ENCODE measurements at places on chromosomes 16 and 17.

GRCh38 chr17:35052780-35053179, 10.7 kb downstream of the RFFL start:
- DNase-seq: no peak

- DNase-seq: no peak
These were observed 7.5 kb upstream of the KCNG4 start for GRCh38 chr16:84247331-84247730.

DNA sequence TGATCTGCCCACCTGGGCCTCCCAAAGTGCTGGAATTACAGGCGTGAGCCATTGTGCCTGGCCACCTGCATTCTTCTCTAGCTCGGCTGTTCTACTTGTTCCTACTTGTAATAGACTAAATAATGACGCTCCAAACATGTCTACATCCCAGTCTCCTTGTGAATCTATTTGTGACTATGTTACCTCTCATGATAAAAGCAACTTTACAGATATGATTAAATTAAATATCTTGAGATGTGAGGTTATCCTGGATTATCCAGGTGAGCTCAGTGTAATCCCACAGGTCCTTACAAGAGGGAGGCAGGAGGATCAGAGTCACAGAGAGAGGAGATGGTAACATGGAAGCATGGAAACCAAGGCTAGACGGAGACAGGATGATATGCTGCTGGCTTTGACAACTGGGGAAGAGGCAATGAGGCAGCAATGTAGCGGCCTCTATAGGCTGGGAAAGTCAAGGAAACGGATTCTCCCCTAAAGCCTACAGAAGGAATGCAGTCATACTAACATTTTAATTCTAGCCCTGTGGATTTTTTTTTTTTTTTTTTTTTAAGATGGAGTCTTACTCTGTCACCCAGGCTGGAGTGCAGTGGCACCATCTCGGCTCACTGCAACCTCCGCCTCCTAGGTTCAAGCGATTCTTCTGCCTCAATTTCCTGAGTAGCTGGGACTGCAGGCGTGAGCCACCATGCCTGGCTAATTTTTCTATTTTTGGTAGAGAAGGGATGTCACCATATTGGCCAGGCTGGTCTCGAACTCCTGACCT, 5.0 kb upstream of the LASP1 start:
- DNase-seq: peak; percentile 11

GRCh38 chr17:18300725-18301480, 13.9 kb downstream of the TOP3A start:
- DNase-seq: no peak

DNA sequence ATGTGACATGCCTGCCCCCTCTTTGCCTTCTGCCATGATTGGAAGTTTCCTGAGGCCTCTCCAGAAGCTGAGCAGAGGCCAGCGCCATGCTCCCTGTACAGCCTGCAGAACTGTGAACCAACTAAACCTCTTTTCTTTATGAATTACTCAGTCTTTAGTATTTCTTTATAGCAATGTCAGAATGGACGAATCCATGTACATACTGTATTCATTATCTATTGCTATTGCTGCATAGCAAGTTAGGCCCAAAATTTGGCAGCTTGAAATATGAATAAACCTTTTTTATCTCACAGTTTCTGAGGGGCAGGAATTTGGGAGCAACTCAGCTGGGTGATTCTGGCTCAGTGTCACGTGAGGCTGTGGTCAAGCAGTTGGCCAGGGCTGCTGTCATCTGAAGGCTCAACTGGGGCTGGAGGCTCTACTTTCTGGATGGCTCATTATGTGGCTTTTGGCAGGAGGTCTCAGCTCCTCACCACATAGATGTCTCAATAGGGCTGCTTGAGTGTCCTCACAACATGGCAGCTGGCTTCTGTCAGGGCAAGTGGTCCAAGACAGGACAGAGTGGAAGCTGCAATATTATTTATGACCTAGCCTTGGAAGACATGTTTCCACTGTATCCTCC, 40.0 kb downstream of the SOCS1 start:
- DNase-seq: no peak

- DNase-seq: no peak
These were observed 7.4 kb downstream of the CDC42EP4 start for GRCh38 chr17:73304438-73304837.

DNA sequence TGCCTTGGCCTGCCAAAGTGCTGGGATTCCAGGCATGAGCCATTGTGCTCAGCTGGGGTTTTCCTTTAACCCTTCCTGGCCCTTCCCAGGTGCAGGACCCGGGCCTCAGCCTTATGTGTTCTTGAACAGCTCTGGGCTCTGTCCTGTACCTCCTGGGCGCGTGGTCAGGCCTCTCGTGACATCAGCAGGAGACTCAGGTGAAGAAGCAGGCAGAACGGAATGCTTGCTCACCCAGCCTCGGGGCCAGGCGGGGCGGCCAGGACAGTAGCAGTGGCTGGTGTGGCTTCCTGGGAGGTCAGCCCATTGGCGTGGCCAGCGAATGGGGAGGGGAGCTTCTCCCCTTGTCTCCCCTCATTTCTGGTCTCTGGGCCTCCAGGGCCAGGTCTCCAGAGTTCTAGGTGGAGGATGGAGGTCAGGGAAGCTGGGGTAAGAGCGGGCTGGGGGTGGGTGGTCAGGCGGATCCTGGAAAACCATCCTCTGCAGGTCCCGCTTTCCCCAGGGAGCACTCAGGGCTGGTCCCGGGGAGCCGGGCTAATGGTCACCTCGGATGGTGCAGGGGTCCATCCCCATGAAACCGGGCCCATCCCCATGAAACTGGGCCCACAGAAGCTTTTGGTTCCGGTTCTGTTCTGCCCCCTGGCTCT, 281.5 kb downstream of the SEC14L1 start:
- DNase-seq: no peak

DNA sequence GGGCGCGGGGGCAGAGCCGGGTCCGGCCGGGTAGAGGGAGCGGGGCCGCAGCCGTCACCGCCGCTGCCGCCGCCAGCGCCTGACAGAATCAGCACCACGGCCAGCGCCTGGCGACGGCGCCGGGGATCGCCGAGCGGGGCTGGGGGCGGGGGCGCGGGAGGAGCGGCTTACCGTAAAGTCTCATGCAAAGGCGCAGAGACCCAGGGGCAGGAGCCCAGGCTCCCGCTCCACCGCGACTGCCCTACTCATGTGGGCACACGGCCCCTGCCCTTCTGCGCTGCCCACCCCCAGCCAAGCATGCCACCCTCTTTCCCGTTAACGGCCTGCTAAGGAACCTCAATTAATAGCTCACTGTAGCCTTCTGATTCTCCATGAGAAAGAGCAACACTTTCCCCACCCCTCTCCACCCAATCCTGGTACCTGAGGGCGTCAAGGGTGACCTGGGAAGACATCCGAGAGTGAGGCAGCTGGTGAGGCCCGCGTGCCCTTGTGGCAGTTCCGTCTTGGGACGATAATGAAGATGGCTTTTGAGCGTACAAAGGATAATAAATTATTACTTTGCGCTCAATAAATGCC, at the start of gene SEZ6:
SEZ6 (minus strand) TSS at position 98 of the 576 bp plus-strand sequence. CDS start 164 bp downstream, outside the sequence.
- peak; percentile 61 for DNase-seq

DNA sequence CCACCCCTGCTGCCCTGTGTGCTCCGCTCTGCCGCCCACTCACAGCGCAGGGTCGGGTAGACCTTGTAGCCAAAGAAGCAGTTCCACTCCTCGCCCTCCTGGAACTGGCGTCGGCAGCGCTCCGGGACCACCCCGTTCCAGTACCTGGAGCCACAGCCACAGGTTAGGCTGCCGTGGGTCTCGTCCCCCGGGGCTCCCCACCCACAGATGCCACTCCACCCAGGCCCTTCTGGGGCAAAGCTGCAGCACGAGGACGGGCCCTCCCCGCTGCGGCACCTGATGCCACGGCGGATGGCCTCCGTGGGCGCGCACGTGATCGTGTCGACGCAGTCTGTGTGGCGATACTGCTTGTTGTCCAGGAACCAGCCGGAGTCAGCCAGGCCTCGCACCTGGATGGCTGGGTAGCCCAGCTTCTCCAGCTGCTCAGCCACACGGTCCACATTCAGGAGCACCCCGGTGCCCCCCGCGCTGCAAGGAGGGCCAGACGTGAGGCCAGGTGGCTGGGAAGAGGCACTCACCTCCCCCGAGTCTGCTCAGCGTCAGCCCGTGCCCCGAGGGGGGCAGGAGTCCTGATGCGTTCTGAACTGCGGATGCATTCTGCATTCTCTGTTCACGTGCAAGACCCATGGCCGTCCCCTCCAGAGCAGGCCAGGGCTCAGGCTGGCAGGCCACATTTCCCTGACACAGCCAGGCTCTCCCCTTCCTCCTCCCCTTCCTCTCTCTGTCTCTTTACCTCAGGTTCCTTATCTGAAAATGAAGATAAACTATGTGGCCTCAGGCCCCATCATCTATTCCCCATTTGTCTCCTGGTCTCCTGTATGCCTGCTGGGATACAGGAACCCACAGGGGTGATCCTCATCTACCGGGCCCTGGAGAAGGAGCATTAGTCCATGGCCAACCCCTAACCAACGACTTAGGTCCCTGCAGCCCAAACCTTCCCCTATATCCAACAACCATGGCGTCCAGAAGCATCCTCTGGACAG, 4.1 kb downstream of the NOTUM start:
- DNase-seq: no peak

GRCh38 chr17:5418858-5419355, 555 bp downstream of the NUP88 start:
- peak; percentile 34 for DNase-seq

GRCh38 chr17:81566461-81567126, 14.4 kb upstream of the FAAP100 start:
- peak; percentile 86 for DNase-seq

DNA sequence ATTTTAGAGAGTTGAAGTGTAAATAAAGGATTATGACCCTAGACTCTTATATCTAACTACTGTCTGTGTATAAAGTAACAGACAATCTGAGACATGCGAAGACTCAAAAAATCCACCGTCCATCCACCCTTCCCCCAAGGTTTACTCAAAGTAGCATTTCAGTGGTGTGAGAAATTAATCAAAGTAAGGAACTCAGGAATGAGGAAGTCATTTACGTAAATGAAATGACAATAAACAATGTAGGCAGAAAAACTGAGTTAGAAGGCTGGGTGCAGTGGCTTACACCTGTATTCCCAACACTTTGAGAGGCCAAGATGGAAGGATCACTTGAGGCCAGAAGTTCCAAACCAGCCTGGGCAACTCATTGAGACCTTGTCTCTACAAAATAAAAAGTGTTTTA, 19.8 kb upstream of the NTN1 start:
- no peak for DNase-seq

DNA sequence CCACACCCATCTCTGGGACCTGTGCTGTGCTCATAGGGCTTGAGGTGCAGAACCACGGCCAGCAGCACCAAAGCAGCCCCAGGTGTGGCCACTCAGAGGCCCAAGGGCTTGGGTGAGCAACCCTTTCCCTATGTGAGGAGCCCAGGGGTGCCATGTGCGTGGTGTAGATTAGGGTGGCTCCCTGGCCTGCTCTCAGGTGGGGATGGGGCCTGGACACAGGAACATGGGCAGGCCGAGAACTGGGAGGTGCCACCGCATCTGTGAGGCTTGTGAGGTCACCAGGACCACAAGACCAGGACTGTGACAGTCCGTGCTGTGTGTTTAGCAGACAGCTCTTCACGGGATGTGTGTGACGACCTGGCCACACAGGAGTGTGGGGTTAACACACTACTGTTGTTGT, 103.5 kb upstream of the ZNF750 start:
- DNase-seq: no peak

DNA sequence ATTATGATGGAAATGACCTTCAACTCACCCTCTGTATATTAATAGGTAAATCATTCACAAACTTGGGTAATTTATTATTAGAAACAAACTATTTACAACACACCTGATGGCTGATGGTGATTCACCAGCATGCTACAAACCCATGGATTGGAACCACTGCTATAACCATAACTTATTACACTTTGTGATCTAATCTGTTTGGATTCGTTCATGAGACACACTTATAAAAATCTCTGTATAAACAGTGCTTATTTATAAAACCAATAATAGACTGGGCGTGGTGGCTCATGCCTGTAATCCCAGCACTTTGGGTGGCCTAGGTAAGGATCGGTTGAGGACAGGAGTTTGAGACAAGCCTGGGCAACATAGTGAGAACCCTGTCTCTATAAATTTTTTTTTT, 16.0 kb downstream of the SMIM36 start:
- DNase-seq: no peak

GRCh38 chr17:82016061-82016874, 6.4 kb downstream of the CENPX start:
- DNase-seq: no peak
